ENCODE measurements at places on chromosomes 3 and 15. TPM values are rescaled to one million over a fixed set of nuclear protein-coding genes. Genes with fewer than 3 reads are reported as not detected.

Gene ACOX2
- total RNA-seq, result 18.5 TPM

Gene SIDT1
- total RNA-seq, result 0.17 TPM

- no peak for DNase-seq
Observed at GRCh38 chr15:62753518-62754221, 288.9 kb upstream of the TPM1 start.

GRCh38 chr3:56885453-56885852 lies 83.7 kb upstream of the ARHGEF3 start:
- DNase-seq, result no peak

DNA sequence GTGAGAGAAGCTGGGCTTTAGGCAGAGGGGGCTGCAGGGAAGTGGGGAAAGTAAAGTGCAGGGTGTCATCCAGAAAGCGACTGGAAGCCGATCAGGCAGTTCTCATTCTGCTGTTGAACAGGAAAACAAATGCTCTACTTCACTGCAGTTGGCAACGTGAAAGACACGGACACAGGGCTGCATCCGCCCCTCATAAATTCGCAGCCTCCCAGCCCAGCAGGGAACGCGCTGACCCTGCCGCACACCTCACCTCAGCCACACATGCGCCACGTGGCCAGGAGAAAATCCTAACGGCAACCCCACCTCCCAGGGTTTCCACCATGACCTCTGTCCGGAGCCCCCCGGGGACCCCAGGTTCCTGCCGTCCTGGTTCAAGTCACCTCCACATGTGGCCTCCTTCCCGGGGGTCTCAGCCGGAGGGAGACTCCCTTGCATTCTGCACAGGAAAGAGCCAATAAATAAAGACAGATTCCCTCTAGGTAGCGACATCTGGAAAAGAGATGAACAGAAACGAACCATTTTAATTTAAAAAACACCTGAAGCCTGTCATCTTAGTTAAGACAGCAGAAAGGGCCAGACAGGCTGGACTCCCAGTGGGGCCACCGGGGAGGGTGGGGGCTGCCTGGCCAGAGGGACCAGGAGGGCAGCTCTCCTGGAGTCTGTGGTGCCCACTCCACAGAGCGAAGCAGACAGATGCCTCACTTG lies 118.7 kb downstream of the TMEM266 start:
- no peak for DNase-seq

- DNase-seq, result no peak
Observed at GRCh38 chr3:89179355-89180001, 72.1 kb downstream of the EPHA3 start.

Gene GOLGA8M
- not detected for total RNA-seq

DNA sequence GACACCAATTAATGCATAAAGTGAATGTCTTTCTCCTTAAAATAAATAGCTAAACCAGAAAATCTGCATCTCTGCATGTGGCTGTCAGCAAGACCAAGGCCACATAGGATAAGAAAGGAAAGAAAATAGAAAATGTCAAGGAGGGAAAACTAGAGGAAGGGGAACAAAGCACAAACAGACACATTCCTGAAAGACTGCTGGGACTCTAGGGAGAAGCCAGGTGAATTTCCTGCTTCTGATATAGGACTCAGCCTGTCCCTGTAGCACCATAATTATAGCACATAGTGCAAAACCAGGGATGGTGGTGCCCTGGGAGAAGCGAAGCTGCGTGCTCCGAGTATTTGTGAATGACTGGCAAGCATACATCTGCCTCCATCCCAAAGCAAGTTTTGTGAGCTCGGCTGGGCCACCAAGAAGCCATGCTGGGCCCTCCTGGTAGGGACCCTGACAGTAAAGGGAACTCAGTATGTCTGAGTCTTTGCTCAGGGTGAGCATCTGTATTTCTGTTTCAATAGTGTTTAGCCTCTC lies 14.2 kb downstream of the FSTL1 start:
- DNase-seq, result no peak

Data from M059J (cell line).